ENCODE measurements at places on chromosomes 6 and 20.
A peak's percentile ranks its signal among the peaks of the same experiment; 100 is the strongest.

- DNase-seq: no peak
Measured at GRCh38 chr6:143037470-143037869, 23.2 kb upstream of the AIG1 start.

DNA sequence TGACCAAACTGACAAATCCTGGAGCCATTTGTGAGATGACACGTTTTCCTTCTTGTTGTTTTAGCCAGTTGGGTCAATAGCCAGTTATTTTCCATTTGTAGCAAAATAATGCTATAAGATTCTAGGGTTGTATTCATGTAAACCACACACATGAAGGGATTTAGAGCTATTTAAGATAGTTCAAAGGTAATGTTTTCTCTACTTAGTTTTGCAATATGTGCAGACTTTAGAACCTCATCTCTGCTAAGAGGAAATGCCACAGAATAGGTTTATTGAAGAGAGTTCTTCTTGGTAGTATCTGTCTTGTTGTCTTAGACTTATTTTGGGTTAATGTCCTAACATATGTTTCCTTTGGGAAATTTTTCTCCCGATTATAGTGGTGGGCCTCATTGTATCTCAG, 213.5 kb upstream of the RIMS1 start:
- no peak for DNase-seq

DNA sequence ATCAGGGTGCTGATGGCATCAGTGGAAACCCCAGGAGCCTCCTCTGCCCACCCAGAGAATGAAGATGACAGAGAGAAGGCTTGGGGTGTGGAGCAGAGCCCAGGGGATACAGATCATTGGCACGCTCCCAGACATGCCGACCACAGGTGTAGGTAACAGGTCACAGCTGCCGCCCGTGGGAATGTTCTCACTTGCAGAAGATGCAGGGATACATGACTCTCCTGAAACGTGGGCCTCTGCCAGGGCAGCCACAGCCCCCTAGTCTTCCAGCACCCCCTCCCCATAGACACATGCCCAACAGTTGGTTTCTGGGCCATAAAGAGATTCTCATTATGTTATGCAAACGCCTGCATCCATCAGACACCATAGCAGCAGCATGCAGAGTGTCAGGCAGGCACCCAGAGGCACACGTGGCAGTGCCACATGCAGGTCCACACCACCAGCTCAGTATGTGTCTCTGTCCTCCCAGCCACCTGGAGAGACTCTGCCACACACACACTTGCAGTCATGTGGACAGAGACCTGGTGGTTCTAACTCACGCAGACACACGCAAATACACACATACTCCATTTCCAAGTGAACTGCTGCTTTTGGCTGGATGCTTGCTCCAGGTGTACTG, 45.5 kb downstream of the LRFN2 start:
- no peak for DNase-seq

- DNase-seq: no peak
Measured at GRCh38 chr6:107676042-107676441, 148.1 kb downstream of the SCML4 start.

DNA sequence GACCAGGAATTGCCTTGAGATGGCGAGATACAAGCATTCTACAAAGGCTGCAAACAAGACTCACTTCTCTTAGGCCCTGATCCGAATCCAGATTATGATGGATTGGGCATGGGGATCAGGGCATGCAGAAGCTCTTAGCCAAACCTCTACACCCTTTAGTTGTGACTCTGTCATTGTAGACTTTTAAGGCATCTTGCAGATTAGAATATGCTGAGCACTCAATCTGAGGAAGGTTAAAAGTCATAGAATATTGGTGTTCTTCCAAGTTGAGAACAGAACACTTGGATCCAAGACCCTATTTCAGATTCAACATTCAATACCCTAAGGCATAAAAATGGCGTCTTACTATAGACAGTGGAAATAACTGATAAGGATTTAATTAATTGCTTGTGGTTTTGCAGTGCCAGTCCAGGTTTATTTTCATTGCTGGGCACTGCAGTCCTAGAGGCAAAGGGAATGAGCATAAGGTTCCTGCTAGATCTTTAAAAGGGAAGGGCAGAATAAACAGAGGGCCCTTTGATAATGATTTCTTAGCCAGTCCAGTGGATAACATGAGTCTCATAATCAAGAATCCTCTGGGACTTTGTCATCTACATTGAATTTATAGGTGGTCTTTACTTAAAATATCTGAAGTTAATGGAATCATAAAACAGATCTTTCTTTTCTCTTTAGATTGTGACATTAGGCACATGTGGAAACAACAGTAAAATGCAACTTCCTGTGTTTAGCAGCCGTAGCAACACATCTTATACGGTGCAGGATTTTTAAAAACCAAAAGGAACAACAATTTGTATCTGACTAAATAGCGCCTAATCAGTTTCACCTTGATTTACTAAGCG, 17.6 kb downstream of the PHACTR2 start:
- DNase-seq: no peak

DNA sequence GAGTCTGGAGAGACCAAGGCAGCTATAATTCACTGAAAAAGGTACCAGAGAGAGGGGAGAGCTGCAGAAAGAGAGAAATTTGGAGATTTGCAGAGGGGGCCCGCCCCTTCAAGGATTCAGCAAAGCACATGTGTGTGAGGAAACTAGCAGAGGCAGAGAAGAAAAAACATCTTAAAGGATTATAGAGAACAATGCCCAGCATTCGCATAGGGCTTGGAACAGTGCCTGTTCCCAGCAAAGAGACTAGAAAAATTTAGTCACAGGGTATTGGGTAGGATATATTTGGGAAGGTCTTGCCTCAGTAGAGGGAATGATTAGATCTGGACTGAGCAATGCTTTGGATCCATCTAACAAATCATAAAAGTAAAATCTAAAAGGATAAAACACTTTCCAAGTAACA, 44.0 kb downstream of the SRPK1 start:
- DNase-seq: no peak

DNA sequence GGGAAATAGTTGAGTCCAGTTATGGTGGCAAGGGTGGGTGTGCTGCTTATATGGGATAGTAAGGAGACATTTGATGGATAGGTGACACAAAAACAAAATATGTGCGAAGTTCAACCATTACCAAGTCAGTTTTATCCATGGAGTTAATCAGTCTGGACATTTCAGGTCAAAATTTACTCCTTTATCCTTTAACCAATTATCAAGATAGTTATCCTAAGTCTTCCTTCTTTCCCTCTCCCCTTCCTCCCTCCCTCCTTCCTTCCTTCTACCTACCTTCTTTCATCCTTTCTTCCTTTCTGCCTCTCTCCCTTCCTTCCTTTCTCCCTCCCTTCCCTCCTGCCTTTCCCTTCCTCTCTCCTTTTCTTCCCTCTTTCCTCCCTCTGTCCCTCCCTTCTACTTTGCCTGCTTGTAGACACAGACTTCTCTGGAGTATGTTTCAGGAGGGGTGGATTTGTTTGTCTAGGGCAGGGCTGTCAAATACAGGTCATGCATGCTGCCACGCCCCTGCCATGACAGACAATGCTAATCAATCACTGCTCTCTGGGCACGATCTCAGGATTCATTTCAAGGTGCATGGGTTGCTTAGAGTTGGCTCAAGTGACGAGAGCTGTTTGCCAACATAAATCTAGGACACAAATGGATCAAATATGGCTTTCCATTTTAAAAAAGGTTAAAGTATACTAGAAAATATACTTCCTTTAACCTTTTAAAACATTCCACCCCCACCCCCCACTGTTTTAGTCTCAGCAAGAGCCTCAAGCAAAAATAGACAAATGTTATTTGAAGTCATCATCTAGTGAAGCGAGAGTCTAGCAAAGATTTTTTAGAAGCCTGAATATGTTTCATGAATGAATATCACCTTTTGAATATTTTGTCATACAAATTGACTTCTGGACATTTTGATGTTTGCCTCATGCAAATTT, 281.6 kb upstream of the CITED2 start:
- DNase-seq: no peak

DNA sequence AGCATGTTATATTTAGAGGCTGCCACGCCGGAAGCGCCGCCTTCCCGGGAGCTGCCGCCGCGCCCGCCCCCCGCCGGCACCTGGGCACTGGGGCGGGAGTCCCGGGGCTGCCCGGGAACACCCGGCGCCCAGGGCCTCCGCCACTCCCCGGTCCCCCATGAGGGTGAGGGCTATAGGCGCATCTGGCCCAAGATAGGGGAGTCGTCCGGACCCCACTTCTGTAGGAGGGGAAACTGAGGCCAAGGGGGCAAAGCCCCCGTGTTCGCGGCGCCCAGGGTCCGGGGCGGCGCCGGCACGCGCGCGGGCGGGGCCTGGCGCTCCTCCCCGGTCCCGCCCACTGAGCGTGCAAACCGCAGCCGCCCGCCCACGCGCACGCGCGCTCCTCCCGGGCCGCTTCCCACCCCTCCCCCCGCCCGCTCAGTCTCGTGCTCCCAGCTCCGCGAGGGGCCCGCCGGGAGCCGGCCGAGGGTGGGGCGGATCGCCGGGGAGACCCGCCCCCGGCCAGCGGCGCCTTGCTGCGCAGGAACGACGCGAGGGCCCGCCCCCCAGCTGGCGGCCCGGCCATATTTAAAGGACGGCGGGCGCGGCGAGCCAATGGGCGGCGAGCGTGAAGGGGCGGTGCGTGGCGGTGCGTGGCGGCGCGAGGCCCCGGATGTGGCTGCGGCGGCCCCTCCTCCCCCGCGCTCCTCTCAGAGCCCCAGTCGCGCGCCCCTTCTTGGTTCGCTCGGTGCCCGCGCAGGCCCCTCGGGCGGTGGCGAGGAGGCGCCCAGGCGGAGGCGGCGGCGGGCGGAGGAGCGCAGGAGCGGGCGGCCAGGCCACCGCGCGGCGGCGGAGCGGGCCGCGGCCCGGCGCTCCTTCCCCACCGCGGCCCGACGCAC, at the start of gene LSM14B:
LSM14B (plus strand) TSS at position 700 of the 878 bp plus-strand sequence. CDS start 192 bp downstream, outside the sequence.
- peak; percentile 96 for DNase-seq

- no peak for DNase-seq
Measured at GRCh38 chr20:44160133-44160532, 26.9 kb downstream of the JPH2 start.

DNA sequence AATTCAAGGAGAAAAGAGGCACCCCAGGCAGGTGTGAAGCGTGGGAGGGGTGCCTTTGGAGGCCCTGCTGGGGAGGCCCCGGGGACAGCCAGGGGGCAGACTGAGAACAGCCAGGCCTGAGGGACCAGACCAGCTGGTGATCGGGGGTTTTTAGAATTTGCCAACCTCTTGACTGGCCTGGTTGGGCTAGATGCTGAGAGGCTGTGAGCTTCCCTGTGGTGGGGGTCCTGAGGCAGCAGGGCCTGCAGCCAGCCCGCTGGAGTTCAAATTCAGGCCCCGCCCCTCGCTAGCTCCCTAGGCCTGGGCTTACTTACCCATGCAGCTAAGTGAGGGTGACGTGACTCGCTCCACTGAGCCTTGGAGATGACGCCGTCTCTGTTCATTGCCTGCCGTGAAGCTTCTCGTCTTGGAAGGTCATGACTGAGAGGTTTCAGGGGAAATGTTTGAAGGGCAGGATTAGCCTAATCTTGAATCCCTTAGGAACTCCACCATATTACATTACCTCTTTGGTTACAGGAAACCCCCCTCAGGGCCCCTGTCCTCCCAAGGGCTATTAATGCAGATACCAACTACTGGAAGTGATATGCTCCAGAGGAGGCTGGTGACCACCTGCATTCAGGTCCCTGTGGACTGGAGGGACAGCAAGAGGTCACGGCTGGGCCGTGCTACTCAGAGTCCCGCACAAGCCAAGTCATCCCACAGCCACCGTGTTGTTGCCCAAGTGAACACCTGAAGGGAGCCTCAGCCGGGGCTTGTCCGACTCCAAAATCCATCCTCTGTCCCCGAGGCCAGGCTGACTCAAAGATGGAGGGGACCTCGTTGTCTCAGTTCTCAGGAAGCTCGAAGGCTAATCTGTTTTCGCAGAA, 73.9 kb upstream of the DUSP22 start:
- DNase-seq: no peak

DNA sequence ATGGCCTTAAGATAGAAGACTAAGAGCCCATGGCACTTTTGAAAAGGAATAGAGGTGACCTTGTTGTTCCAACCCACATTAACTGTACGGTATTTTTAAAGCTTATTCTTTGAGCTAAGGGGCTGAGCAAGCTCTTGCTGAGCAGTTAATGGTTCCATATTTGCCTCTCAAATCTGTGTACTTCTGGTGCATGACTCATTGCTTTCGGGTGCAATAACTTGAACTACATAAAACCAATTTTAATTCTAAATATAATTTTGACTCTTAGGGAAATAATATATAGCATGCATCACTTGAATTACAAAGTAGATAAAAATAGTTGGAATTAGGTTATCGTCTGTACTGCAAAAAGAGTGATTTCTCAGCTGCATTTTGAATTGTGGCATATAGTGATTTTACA, 348.1 kb upstream of the CITED2 start:
- no peak for DNase-seq

DNA sequence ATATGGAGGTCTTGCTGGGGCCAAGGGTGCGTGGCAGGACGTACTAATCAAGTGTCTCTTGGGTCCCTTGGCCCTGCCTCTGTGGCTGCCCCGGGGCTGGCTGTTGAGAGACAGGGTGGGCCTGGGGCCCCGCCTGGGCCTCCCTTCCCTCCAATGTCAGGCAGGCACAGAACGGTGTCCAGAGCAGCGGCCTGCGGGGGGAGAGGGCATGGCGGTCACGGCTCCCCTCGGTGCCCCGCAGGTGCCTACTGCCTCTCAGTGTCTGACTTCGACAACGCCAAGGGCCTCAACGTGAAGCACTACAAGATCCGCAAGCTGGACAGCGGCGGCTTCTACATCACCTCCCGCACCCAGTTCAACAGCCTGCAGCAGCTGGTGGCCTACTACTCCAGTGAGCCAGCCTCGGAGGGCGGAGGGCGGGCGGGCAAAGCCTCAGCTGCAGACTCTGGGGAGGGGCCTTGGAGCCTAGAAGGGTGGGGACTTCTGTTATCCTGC, 50.0 kb downstream of the SRC start:
- DNase-seq: no peak

GRCh38 chr6:45667766-45668165, 290.0 kb upstream of the SUPT3H start:
- no peak for DNase-seq

Measured in activated CD4-positive, alpha-beta T cell treated with anti-CD3 and anti-CD28 coated beads, Interleukin-2, amount 50 U/mL, for 4 hours (primary cell).